ENCODE measurements at places on chromosomes 12 and 14.

- DNase-seq, result no peak
Observed at GRCh38 chr12:65977384-65977783, 153.1 kb downstream of the HMGA2 start.

DNA sequence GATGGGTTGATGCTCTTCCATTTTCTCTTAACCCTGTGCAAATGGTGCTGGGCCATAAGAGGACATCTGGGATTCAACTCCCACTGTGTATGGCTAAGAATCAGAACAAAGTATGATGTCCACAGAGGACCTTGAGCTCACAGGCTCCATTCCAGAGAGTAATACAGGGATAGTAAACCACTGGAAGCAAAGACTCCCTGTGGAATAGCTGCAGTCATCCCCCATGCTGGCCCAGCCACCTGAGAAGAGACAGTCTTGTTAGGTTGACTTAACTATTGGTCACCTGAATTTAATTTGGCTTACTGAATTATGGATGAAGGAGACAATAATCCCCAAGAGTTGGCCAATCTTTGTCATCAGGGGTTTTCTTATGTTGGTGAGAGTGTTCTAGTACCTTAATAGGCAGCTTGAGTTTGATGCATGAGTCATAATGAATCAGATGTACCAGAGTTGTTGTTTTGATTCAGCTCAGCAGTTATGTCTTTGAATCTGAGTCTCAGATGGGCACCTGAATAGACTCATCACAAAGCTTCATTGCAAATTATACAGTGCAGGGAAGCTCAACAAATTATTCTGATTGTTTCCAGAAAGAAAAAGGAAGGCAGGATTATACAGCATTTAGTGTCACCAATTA lies 122.7 kb downstream of the SSPN start:
- DNase-seq, result no peak

- no peak for DNase-seq
Observed at GRCh38 chr12:94643606-94644005, 6.8 kb downstream of the TMCC3 start.

DNA sequence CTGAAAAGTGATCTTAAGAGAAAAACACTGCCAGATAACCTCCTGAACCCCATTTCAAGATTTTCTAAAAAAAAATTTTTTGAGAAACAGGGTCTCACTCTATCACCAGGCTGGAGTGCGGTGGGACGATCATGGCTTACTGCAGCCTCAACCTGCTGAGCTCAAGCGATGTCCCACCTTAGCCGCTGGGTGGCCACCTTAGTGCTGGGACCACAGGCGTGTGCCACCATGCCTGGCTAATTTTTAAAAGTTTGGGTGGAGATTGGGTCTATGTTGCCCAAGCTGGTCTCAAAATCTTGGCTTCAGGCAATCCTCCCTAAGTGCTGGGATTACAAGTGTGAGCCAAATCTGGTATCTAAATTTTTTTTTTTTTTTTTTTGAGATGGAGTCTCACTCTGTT lies 3.4 kb downstream of the PNMA1 start:
- no peak for DNase-seq

DNA sequence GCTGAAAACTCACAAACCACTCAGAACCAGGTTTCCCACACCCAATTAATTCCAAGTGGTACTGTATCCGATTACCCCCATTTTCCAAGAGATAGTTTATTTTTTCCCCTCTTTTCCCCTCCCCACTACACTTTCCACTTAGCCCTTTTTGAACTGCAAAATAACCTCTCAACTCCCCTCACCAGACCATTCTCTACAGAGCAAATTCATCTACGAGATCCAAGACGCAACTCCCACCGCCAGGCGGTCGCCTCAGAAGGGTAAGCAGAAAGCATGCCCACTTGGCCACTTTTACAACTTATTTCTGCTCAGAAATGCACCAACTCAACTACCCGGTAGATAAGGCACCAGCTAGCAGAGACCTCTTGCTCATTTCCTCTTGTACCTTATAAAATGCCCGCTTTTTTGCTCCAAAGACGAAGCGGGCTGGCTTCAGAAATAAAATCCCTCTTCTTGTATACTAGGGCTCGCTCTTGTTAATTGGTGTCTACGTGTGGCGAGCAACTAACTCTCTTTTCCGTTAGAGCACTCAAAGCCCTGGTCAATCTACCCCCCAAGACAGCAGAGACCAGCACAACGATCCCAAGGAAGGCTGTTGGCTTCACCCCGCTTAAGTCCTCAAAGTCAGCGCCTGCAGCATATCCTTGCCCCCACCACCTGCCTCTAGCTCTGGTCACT lies 910 bp upstream of the SRP54 start:
- peak; percentile 26 for DNase-seq

- DNase-seq, result no peak
Observed at GRCh38 chr14:75702616-75703261, 41.7 kb downstream of the TTLL5 start.

GRCh38 chr14:91269076-91269991 lies 24.8 kb upstream of the GPR68 start:
- DNase-seq, result no peak

- DNase-seq, result no peak
Observed at GRCh38 chr12:2415568-2415944, 362.8 kb downstream of the CACNA1C start.

DNA sequence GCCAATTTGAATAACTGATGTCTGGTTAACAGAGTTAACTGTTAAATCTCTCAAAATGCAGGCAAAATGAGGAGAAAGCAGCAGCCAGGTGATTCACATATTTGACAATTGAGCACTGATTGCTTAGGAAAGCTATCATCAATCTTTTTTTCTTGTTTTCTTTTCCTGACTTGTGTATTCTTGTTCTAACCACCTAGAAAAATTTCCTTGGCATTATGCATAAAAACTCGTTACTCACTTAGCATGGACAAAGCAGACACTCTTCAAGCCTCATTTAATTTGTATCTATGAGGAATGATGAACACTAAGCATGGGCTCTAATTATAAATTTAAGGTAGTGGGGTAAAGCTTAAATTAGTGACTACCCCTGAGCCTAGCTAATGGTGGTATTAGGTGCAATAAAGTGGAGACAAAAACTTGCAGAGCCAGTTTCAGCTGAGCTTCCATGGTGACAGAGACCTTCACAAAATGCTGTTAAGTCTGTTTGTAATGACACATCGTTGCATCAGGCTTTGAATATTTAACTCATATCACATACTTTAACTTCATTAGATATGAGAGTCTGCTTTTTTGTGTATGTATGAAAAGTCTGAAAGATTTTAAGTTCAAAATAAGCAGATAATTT lies 52.0 kb downstream of the RASSF9 start:
- no peak for DNase-seq

GRCh38 chr12:120687578-120688289 lies 785 bp downstream of the MLEC start:
- DNase-seq, result peak; percentile 11

GRCh38 chr12:122421187-122421820 lies 1.2 kb downstream of the CLIP1 start:
- DNase-seq, result no peak

GRCh38 chr12:124898923-124899294 lies 15.5 kb downstream of the UBC start:
- DNase-seq, result no peak

DNA sequence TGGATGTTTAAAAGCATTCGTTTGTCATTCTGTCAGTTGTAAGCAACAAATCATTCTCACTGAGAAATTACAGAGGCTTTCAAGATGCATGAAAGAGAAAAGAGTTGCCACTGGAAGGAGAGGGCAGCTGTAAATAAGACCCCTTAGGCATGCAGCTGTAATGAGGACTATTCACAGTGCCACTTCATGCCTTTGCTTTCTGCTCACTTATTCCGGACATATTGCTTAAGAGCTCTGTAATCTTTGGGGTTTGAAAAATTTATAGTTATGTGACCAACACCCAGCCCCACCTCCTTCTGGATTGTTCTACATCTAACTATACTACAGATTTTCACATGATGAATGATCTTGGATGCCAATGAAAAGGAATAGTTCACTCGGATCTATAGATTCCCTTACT lies 194.8 kb upstream of the DCN start:
- DNase-seq, result no peak

DNA sequence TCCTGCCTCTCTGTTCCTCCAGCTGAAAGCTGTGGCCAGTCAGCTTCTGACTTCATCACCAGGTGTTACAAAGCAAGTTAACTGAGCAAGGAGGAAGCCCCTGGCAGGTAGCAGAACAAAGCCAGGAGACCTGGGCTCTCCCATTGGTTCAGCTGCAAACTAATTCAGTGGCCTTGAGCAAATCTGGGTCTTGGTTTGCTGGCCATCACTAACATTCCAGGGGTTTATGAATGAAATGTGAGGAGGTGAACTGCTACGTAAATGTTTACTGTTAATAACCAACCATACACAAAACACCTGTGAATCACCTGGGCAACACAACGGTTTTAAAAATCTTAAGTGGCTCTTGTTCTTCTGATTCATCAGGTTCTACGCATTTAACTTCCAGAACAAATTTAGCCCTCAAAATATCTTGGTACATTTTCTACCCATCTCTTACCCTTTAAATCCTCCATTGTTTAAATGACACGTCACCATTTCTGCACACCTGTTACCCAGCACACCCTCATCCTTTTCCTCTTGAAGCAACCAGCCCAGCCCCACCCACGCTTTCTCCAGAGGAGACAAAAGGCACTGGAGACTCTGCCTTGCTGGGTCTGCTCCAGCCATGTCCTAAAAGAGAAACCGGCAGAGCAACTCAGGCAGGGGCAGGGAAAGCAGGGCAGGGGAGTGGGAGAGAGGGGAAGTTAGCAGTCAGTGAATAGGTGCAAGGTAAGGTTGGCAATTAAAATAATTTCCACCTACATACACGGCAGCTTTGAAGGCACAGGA lies 49.3 kb upstream of the TSPAN11 start:
- DNase-seq, result no peak

DNA sequence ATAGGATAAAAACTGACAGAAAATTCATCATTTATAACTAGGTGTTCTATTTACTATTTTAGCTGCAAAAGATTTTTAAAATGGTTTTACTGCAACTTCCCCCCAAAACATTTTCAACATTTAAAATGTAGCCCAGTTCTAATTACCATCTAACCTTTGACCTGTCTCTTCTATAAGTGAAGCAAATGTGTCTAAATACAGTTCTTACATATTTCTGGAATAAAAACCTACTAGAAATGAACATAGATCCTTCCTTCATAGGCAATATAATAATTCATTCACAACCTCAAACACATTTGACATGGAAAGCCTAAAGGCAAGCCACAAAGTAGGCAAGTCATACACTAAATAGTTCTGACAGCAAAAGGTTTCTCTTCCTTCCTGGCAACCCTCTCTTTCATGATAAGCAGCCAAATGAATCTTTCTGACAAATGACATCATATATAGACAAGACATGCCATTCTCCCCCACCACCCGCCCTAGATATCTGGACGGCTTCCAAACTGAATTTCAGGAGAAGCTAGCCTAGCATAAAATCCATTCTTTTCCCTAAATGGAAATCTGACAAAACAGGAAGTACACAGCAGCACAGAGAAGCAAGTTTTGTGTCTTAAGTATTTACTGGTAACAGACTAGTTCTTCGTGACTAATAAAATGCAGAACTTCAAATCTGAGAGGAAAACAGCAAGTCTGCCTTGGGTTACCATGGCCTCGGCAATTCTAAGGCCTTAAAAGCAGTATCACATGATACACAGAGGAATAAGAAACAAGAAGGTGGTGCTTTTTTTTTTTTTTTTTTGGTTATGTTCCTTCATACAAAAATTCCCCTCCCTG lies 17.2 kb upstream of the ARID4A start:
- DNase-seq, result no peak

GRCh38 chr12:6662906-6663742 lies at the start of gene ING4:
ING4 (minus strand) TSS chr12:6663119; CDS start chr12:6663101, 18 bp downstream.
- DNase-seq, result peak; percentile 93

DNA sequence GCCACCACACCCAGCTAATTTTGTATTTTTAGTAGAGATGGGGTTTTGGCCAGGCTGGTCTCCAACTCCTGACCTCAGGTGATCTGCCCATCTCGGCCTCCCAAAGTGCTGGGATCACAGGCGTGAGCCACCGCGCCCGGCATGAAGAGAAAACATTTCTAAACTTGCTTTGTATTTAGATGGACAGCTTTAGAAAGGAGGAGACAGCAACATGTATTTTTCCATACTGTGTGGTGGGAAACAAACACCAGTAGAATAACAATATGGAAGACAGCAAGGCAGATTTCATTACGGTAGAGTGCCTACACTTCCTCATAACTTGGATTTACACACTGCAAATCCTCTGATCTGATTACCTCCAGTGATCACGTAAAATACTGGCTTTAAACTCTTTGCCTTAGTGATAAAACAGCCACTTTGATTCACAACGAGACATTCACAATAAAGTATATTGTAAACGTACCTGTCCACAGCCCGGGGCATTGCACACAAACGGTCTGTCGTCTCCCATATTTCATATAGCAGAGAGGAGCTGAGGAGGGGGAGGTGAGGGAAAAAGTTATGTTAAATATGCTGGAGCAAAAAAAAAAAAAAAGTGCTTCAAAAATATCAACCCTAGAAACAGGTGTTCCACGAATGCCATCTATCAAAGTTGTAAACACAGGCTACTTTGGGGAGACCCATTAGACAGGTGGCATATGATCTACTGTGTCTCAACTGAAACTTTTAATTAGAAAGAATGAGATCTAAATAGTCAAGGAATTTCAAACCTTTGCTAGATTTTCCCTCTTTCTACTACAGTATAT lies 25.5 kb downstream of the ATF7 start:
- no peak for DNase-seq

GRCh38 chr14:103600503-103600902 lies 28.5 kb upstream of the KLC1 start:
- DNase-seq, result no peak

GRCh38 chr12:97168804-97169203 lies 261.7 kb downstream of the NEDD1 start:
- DNase-seq, result no peak

DNA sequence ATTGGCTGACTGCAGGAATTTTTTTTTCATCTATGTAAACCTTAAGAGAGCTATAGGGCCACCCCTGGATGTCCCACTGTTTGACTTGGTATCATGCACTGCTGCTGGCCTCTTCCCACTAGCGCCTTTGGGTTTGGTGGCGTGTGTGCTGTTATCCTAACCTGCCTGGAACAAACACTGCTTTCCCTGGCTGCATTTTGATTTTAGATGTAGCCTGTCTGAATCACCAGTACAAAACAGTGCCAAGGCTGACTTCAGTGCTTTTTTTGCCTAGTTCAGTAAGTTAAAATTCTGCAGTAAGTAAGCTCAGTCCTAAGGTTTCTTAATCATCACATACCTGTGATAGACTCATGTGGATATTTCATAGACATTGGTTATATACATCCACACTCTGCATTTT lies 99.2 kb downstream of the EML1 start:
- DNase-seq, result no peak
